ENCODE measurements at places on chromosomes 1 and 21.

DNA sequence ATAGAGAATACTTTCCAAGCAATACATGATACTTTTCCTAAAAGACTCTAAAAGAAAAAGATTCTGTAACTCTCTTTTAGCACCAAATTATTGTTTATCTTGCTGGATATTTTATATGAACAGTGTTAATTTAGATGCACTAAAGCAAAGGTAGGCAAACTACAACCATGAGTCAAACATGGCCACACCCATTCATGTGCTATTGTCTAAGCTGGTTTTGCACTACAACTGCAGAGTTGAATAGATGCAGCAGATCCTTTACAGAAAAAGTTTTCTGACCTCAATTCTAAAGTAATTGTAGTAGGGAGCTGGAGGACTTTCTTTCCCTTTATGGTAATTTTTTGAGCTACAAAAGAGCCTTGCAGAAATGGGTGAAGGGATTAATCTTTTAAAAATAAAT lies 19.4 kb downstream of the BLZF1 start:
- peak; percentile 31 for DNase-seq

DNA sequence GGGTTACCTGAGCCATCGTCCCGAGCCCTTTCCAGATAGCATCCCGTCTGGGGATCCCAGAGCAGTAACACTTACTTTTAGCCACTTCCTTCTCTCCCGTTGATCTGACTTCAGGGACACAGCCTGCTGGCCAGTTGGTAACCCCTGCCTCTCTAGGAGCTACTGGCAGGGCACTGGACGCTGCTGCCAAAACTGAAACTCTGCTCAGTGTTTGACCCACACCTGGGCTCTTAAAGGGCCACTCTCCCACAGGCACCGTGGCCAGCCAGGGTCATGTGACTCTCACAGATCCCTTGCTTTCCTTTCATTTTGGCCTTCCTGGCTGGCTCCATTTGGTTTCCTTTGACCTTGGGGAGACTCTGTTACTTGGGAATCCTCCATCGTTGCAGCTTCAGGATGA lies at the start of gene PIGR:
Gene PIGR, minus strand, starts transcription at position 206 of the 400 bp plus-strand sequence. CDS start 5,935 bp downstream, outside the sequence.
- no peak for DNase-seq

DNA sequence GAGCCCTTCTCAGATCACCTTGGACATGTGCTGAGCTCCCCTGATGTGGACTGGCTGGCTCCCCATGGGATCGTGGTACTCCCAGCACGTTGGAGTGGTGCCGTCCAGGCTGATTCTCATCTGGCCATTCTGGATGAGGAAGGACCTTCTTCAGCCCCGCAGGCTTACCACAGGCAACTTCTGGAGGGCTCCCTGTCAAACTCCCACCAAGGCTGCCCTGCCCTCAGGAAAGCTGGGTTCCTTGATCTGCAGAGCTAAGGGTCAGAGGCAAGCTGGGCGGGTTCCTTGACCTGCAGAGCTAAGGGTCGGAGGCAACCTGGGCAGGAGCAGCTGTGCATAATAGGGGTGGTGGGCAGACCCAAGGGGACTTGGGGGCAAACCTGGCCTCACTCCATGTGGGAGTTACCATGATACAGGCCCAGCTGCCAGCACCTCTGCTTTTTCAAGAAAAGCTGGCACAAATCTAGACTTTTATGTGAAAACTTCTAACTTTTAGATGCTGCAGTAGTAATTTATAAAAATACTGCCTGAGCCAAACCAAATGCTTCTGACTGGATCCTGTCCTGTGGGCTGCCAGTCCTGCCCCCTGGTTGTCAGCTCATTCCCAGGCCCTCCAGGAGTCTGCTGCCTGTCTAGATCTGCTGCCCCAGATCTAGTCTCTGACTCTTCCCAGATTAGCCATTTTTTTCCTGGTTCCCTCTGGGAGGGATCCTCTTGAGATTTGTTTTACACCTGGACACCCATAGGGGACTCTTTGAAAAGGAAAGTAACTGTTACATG lies 5.6 kb upstream of the THEM5 start:
- DNase-seq, result peak; percentile 88

DNA sequence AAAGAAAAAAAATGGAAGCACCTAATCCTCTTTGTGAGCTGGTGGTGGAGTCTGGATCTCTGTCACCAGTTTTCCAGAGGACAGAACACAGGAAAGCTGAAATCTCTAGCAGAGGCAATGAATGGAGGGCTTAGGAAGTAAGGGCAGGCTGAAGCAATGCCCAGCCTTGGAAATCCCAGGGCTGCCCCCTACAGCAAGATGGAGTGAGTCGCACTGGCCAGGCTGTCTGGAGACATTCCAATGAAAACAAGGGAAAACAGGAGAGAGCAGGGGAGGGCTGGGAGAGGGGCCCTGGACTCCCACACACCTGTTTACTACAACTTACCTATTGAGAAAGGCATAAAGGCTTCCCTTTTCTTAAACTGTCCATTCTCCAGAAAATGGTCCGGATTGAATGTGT lies 25.9 kb downstream of the CYP2J2 start:
- no peak for DNase-seq

GRCh38 chr21:43639470-43640353 lies 19.6 kb downstream of the HSF2BP start:
- no peak for DNase-seq

DNA sequence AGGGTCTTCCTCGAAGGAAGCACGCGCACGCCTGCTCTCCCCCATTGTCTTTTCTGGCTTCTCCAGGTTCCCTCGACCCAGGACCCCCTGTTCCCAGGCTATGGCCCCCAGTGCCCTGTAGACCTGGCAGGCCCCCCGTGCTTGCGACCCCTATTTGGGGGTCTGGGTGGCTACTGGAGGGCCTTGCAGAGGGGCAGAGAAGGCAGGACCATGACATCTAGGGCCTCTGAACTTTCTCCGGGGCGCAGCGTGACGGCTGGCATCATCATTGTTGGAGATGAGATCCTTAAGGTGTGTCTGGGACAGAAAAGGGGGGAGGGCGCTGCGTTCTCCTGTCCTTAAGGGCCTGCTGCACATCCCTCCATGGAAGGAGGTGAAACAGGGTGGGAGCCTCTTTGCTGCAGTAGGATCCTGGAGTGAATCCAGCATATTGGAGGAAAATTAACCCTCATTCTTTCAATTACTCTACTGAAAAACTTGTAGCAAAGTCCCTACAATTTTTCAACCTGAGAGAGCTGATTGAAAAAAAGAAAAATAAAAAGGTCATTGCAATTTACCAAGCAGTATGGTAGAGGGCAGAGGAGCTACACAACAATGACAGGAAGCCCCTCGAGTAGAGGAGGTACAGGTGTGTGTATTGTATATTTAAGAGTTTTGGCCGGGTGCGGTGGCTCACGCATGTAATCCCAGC lies 777 bp downstream of the FLAD1 start:
- DNase-seq, result peak; percentile 37

DNA sequence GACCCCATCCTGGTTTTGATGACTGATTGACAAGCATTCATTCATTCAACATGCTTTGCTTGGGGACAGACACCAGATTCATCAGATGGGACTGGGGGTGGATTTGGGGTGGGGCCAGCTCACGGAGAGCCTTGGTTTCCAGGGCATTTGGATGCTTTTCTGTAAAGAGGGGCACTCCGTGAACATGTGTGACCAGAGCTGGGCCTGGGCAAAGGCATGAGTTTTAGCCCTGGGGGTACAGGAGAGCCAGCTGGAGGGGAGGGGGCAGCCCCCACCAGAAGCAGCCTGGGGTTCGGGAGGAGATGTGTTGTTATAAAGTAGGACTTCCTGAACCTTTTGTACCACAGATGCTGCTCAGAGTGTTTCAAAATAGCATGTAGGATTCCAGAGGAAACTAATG lies 99.7 kb downstream of the RIPK4 start:
- DNase-seq, result no peak

GRCh38 chr21:24112020-24112419 lies 1495.3 kb downstream of the MRPL39 start:
- no peak for DNase-seq

DNA sequence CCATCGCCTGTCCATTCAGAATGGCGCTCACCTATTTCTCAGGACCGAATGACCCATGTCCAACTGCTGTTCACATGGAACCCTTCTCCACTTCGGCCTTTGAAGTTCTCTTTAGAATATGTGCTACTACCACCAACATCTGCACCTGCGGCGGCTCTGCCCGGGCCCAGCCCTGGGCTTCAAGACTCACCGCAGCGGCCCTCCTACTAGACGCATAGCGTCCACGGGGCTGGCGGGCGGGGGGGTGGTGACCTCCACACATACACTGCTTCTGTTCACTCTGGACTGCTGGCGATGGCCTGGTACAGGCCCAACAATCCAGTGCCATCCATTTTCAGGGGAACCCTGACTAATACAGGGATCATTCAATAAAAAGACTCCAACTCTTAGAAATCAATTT lies 394.2 kb downstream of the VAV3 start:
- DNase-seq, result peak; percentile 10

DNA sequence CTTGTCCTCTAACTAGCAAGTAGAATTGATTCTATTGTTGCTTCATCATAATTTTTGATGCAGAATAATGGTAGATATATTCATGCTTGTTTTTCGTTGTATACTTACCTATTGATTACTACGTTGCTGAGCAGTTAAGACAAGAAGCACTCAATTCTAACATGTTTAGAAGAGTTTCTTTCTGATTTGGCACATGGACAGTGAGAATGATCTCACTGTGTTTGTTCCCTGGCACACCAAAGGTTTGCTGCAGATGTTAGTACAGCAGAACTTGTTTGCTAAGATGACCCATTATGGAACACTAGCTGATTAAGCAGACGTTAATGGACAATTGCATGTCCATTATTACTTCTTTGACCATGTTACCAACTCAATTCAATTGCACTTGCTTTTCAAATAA lies 184.7 kb upstream of the SGIP1 start:
- DNase-seq, result no peak

DNA sequence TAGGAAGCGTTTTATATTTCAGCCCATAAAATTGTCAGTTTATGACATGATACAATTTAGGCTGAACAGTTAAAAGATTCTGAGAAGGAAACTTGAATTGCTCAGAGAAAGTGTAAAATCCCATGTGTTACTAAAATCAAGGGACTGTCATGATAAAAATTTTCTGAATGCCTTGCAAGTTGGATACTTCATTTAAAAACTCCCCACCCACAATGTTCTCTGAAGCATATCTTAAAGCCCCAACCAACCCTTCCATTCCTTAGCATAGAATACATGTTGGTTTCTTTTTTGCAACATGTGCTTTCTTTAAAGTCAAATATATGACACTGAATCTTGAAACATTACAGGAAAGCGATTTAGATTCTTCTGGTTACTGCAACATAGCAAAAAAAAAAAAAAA lies 97.4 kb downstream of the MRPL39 start:
- DNase-seq, result no peak

GRCh38 chr1:91684481-91685196 lies 184.0 kb downstream of the CDC7 start:
- DNase-seq, result peak; percentile 41

GRCh38 chr1:175188936-175189335 lies 3.6 kb downstream of the KIAA0040 start:
- no peak for DNase-seq

DNA sequence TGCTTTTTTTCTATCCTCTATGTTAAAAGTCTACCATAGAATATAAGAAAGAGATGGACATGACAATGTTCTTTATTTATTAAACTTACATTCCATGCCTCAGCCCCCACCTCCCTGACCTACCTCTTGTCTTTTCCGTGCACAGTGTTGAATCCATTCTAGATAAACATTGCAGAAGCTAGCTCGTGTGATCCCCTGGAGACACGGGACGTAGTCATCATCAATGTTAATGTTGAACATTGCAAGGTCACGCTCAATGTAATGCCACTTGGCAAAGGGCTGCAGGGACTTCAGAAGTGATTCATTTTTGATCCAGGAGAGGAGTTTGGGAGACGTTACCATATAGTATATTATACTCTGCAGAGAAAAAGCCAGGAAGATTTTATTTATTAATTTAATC lies 66.4 kb downstream of the NTPCR start:
- DNase-seq, result peak; percentile 65

GRCh38 chr21:43372663-43373361 lies 54.1 kb downstream of the SIK1 start:
- no peak for DNase-seq

GRCh38 chr1:193631306-193631705 lies 444.9 kb upstream of the B3GALT2 start:
- no peak for DNase-seq

GRCh38 chr1:186974774-186975181 lies 146.0 kb downstream of the PLA2G4A start:
- peak; percentile 34 for DNase-seq

- no peak for DNase-seq
Measured at GRCh38 chr1:170592591-170593111, 60.7 kb downstream of the GORAB start.

DNA sequence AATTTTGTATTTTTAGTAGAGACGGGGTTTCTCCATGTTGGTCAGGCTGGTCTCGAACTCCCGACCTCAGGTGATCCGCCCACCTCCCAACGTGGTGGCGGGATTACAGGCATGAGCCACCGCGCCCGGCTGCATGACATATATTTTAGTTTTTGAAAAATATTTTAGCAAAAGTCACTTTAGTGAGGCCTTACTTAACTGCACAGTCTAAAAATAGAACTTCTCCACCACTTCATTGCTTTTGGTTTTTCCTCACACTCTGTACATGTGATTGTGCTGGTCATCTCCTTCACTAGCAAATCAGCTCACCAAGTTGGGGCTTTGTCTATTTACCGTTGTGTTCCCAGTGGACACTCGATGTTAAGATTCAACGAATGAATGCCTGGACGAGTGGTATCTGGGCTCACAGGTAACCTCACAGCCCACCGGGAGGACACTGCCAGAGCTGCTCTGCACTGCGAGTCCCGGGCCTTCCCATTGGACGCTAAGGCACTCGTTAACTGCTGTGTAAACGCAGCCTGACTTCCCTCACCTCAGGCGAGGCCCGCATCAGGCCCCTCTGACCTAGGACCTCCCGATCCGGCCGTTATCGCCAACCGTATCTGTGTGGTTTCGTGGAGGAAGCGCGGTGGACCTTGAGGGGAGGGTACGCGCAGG lies 14.0 kb upstream of the ZNF692 start:
- peak; percentile 93 for DNase-seq

DNA sequence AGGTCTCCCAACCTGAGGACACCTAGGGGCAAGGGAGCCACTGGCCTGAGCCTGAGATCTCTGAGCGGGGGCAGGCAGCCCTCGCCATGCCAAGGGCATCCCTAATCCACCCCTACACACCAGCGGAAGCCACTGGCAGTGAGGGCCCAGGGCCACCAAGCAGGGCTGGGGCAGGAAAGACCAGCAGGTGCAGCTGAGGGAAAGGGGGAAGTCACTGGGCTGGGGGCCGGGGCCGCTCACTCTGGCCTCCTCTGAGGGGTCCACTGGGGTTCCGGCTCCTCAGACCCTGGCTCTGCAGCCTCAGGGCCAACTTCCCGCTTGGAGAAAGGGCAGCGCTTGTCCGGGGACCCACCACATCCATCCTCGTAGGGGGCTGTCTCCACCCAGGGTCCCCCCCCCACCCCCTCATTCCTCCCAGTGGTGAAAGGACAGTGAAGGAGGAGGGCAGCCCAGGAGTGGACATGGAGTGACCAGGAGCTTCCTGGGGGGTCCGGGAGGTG lies 42.5 kb upstream of the ACTRT2 start:
- DNase-seq, result peak; percentile 73

All from osteoblast (primary cell).